ENCODE measurements at places on chromosomes 5 and 9.

GRCh38 chr5:61784341-61784740 is 452.3 kb downstream of the ZSWIM6 start:
- DNase-seq = no peak

DNA sequence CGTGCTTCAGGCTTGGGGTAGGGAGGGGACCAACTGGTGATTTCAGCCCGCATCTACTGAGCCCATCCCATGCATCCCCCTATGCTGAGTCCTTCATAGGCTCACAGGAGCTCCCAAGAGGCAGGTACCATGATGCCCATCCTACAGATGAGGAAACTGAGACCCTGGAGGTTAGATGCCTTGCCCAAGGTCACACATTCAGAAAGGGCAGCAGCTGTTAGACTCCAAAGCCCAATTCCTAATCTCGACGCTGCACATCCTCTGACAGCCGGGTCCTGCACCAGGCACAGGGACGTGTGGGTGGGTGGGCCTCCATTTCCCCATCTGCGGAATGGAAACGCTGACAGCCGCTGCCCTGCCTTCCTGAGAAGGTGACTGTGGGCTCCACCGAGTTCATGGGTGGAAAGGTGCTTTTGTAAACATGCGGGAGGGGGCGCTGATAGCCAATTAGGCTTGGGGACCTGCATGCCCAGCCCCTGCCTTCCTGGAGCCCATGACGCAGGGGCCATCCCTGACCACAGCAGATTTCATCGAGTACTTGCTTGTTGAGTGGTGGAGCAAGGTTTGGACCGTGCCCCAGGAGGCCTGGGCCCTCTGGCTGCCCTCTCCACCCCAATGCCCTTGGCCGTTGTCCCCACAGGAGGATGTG is 2.2 kb downstream of the DNM1 start:
- no peak for DNase-seq

- no peak for DNase-seq
Measured at GRCh38 chr5:122743261-122743660, 31.6 kb upstream of the SNX2 start.

GRCh38 chr5:149470942-149471341 is 80.3 kb downstream of the CSNK1A1 start:
- no peak for DNase-seq

DNA sequence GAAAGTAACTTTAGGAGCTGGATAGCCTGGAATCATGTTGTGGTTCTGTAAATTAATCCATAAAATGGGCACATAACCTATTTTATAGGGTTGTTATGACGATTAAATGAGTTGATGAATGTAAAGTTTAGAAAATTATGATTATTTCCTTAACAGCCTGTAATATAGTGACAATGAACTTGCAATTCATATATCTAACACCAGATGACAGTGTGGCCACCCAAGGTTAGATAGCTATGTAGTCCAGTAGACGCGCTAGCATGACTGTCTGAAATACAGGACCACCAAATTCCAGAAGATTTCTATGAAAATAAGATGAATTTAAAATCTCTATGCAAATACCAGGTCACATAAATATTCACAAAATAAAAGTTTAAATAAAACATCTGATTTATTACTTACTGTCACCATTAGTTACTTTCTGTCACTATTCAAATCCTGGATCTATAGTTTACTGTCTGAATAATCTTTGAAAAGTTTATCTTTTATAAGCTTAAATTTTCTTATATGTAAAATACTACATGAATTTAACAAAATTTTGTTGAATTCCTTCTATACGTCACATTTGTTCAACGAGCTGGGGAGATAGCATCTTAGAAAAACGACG is 26.1 kb upstream of the MACIR start:
- no peak for DNase-seq

- no peak for DNase-seq
Measured at GRCh38 chr5:89302102-89302891, 419.3 kb upstream of the MEF2C start.

DNA sequence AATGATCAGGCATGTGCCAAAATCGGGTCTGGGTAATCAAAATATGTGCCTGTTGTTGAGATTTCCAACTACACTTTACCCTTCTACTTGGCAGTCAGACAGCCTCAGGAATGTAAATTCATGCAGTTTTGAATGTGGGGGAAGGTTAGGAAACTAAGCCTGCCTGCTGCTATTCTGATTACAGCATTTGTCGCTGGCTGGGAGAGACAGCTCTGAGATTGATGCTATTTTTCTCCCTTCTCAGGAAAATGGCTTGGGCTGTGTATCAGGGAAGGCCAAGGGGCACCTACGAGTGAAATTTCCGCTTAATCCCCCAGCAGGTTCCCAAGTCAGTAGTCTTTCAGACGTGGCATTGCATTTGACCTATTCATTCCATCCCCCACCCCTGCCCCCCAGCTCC is 3.6 kb upstream of the RGS7BP start:
- no peak for DNase-seq

GRCh38 chr5:177133853-177134696 is 502 bp downstream of the NSD1 start:
- DNase-seq = peak; percentile 23

Measured in stimulated activated CD8-positive, alpha-beta memory T cell treated with anti-CD3 and anti-CD28 coated beads, Interleukin-15, amount 100 ng/mL, for 24 hours (primary cell).